ENCODE measurements at places on chromosomes 1 and 21.
A peak's percentile ranks its signal among the peaks of the same experiment; 100 is the strongest.

DNA sequence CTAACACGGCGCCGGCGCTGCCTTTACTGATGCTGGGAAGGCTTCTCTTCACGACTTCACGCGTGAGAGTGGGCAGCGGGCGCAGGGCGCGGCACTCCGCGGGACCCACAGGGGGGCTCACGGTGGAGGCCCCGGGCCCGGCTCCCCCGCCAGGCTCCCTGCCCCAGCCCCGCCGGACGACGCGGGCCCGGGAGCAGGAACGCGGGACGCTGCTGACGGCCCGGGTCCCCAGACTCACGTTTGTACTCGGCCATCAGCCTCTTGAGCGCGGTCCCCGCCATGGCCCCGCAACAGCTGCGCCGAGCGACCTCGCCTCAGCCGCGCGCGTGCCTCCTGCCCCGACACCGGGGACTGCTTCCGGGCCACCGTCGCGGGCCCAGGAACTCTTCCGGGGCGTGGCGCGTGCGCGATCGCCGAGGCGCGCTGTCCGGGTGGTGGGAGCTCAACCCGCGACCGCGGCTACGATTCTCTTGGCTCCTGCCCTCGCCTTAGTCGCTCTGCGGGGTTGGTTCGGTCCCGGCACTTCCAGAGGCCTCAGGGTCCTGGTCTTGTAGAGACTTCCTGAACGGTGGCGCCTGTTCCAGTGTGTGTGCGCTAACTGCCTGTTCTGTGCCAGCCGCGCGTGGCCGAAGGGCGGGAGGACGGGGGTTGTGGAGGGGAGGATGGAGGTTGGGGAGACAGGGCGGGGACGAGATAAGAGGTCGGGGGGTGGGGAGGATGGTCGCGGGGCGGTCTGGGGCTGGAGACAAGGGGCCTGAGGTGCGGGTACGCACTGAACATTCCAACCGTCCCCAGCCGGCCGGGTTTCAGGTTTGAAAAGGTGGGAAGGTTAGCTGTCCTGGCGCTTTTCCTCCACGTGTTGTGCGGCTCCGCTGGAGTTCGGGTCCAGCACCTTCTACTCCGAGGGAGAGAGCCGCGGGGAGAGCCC, at the start of gene UBE2G2:
Gene UBE2G2, minus strand, starts transcription at position 353 of the 928 bp plus-strand sequence. Its CDS starts 72 bp downstream, at position 281.
- peak; percentile 58 for DNase-seq

DNA sequence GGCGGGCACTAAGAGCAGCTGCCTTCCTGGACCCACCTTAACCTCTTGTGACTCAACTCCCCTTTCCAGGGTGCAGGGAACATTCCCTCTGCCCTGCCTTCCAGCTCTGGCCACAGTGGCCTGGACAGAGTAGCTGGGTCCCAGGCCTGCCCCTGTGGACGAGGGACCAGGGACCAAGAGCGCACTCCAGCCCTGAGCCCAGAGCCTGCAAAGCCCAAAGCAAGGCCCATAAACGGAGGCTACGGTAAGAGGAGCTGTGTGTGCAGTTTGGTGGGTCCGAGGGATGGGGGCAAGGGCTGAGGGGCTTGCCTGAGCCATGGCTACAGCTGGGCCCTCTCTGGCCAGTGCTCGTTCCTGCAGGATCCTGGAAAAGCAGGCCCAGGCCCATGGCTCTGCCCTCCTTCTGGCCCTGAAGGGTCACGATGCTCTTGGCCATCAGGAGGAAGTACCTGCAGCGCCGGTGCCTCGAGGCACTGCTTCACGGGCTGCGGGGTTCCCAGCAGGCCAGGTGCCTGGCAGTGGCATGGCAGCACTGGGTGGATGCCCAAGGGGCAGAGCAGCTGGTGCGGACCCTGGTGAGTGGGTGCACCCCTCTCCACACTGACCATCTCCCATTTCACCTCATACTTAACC, 17.8 kb downstream of the MTHFR start:
- no peak for DNase-seq

DNA sequence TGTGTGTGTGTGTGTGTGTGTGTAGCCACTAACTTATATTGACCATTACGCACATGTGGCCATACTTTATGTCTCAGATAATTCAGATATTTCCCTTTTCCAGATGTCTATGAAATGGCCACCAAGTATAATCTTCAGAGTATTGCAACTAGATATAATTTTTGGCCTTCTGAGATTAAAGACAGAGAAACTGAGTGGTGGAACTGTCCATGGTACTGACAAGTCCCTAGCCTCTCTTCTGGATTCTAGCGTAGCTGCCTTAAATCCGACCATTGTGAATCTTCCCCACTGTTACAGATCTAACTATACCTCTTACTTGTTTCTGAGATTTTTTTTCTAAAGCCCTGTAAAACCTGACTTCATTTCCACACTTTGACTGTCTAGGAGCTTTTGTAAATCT, 100.0 kb upstream of the SERTAD4 start:
- DNase-seq, result no peak

GRCh38 chr1:33375316-33375715, 54.4 kb upstream of the A3GALT2 start:
- DNase-seq, result no peak

GRCh38 chr1:11790880-11791715, 14.7 kb downstream of the MTHFR start:
- no peak for DNase-seq

GRCh38 chr1:215863796-215864195, 296.7 kb downstream of the KCTD3 start:
- DNase-seq, result no peak

DNA sequence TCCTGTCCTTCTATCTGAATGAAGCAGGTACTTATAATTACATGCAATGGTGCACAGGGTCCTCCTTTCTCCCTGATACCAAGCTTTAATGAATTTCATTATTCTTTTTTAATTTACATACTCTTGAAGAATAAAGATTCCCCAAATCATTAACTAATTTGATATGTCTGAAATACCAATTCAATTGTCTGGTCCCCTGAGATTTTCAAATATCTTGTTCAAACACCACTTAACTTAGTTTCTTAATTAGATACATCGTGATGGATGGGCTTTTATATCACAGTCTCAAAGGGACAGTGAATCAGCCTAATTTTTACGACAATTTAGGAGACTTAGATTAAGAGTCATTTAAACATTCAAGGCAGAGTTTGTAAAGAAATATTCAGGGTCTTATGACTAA, 1054.6 kb downstream of the PLA2G4A start:
- DNase-seq, result no peak

DNA sequence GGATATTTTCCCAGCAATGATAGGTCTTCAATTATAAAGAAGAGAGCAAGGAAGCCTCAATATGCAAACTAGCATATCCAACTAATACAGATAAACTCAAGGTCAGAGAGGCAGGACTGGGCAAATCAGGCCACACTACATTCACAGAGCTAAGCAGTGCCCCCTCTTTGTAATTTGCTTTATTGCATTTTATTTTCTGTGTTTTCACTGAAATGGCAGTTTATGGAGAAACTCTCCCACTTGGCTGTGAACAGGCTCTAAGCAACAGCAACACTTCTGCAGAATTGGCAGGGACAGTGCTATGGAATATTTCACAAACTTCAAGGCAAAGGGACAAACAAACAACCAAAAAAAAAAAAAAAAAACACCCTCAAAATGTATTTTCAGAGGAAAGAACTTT, 93.4 kb upstream of the SOD1 start:
- no peak for DNase-seq

GRCh38 chr1:18535391-18536210, 54.9 kb downstream of the KLHDC7A start:
- no peak for DNase-seq

GRCh38 chr1:103024051-103024450, 84.3 kb downstream of the COL11A1 start:
- no peak for DNase-seq

- no peak for DNase-seq
Measured at GRCh38 chr1:15731735-15732685, 4.0 kb upstream of the SLC25A34 start.

GRCh38 chr1:182723200-182723599, 38.8 kb upstream of the RGS8 start:
- DNase-seq, result no peak

DNA sequence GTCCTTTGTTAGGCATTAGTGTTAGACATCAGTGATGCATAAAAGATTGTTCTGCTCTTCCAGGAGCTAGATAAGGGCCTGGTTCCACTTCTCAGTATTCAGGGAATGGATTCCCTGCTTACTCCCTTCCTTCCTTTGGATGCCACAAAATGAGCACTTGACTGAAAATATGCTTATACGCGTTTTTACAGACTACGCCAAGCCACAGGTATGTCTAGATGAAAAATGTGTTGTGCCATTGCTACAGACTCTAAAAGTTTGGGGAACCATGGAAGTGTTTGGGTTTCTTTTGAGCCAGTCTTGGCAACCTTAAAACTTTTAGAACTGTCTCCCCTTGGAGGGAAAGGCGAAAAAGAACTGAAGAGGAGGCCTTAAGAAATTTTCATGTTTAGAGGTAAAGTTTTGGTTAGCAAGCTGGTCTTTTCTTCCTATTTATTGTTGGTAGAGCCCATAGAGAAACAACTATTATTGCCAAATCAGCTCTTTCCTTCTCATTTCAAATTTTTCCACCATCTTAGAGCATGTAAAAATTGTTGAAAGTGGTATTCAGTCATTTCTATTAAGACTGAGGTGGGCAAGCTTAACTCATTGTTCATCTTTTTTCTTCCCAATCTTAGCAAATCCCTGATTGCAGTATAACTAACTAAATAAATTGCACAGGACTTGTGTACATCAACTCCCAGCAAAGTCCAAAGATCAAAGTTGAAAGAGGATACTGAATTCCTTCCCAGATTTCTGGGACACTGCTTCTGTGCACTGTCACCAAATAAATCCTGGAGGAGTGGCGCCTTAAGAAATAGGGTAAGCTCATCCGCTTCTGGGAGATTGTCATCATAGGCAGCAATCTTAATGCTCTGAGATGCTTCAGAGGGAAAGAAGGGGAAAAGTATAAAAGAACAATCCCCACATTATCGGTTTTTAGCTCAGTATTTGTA, 18.9 kb downstream of the FGGY start:
- no peak for DNase-seq
